ENCODE measurements at places on chromosomes 3 and 15.
A peak's percentile ranks its signal among the peaks of the same experiment; 100 is the strongest.

DNA sequence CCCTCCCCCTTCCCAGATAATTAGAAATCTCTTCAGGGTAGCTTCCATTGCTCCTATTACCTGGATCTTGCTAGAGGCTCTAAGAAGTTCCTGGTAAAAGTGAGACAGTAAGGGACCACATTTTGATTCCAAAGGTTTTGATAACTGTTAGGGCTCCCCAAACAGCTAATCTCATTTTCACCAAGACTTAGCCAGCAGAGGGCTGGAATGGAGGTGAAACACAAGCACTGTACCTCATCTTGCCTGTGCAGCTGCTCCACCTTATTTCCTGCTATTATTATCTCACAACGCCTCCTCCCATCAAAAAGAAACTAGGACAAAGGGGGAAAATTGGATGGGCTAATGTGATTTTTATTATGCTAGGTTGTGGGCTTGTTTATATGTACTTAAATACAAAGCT is 7.3 kb downstream of the SETD5 start:
- DNase-seq: no peak

DNA sequence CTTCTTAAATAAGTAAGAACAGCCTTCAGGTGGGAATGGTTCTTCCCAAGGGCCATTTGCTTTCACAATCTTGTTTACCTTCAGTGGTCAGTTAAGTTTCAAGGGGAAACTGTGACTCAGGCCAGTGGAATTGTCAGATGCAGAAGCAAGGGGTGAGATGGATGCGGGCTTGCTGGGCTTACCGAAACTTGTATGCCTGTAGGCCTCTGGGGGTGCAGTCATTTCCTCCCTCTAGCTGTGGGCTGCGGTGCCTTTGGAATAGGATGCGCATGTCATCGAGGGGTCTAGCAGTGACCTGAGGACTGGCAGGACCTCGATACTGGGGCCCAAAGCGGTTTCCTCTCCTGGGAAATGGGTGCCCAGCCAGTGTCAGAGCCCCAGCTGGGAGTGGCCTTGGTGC is 121.6 kb downstream of the EEFSEC start:
- DNase-seq: peak; percentile 100

DNA sequence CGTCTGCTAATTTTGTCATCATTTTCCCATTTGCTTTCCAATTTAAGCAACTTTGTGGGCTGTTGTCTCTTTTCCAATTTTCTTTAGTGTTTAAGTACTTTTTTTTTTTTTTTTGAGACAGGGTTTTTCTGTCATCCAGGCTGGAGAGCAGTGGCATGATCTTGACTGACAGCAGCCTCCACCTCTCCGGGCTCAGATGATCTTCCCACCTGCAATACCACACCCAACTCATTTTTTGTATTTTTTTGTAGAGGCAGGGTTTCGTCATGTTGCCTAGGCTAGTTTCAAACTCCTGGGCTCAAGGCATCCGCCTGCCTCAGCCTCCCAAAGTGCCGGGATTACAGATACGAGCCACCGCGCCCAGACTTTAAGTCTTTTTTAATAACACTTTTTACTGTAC is 26.2 kb upstream of the EIF4A2 start:
- DNase-seq: no peak

DNA sequence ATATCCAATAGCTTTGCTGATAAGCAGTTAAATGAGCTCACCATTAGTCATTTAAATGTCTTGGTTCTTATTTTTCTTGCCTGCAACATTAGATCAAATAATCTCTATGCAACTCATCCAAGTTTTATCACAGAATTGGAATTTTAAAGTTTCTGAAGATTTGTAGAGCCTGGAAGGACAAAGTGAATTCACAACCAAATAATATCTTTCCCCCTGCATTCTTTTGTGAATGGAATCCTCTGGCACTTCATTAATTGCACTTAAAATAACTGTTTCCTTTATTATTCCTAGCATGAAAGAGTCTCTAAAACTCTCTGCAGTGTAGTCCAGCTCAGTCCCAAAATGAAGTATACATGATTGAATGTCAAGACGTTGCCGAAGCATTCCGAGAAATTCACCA is 345.6 kb upstream of the TGFBR2 start:
- DNase-seq: no peak

DNA sequence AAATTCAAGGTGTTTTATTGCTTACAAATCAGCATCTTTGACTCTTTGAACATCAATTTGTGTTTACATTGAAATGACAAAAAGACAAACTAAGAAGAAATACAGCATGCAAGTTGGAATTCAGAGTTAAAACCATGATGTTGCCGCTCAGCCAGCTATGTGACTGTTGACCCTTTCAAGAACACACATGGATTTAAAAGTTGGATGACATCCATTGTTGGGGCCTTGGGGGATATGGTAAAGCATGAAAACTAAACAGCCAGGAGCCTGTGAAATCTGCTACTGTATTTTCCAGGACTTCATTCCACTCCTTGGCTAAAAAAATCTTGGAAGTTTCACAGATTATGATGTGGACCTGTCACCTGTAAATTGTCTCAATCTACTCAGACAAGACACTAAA is 4.6 kb downstream of the P2RY1 start:
- DNase-seq: no peak

- no peak for DNase-seq
These were observed 51.9 kb downstream of the SLC41A3 start for GRCh38 chr3:126031981-126032471.

GRCh38 chr3:28853830-28854229 is 427.0 kb upstream of the RBMS3 start:
- no peak for DNase-seq

DNA sequence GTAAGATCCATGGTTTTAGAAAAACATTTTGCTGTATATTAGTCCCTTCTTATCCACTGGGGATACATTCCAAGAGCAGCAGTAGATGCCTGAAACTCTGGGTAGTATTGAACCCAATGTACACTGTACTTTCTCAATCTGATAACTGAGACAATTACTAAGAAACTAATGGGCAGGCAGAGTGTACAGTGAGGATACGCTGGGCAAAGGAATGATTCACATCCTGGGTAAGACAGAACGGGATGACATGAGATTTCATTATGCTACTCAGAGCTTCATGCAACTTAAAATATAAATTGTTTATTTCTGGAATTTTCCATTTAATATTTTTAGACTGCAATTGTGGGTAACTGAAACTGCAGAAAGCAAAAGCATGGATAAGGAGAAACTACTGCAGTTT is 46.2 kb upstream of the TEX55 start:
- DNase-seq: no peak

- DNase-seq: no peak
These were observed 83.8 kb downstream of the ASB7 start for GRCh38 chr15:100686021-100686724.

DNA sequence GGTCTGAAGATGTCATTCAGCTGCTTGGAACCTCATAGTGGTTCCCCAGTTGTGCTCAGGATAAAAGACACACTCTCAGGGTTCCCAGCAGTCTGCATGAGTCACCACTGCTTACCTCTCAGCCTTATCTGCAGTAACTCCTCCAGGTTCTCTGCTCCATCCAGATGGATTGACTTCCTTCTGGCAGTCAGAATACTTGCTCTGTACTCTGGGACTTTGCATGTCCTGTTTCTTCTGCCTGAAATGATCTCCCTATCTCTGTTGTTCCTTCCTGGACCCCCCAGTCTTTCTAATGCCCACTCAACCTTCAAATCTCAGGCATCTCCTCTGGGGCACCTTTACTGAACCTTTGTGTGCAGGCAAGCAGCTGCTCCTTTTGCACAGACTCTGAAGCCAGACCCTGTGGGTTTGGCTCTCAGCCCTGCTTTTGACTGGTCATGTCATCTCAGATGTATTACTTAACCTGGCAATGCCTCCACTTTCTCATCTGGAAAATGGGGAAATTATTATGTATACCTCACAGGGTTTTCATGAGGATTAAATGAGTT is 38.4 kb downstream of the ITPR1 start:
- DNase-seq: peak; percentile 58

DNA sequence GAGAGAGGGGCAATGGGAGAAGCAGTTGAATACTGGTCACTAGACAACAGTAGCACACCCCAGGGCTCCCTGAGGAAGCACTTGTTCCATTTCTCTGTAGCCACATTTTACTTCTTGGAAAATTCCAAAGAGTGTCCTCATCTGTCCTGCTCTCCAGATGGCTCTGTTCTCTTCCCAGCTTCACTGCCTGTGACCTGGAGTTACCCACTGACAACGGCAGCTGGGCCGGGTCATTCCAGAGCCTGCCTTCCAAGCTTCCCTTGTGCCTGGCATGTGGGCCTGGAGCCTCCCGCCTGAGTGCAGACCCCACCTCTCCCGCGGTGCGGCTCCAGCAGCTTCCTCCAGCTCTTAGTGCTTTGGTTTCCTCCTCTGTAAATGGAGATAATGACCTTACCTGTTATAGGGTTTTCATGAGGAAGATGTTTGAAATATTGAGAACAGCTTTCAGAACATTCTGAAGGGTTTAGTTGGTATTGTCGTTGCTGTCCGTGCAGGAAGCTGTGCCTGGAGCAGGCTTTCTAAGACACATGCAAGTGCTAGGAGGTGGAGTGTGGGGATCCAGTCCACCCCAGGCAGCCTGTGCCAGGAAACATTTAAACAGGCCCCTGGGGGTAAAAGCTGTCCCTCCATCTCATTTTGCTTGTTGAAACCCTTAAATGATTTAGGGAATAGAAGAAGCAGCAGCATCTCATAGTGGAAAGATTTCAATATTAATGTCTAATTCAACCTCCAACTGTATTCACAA is 24.8 kb downstream of the EFCC1 start:
- DNase-seq: no peak

DNA sequence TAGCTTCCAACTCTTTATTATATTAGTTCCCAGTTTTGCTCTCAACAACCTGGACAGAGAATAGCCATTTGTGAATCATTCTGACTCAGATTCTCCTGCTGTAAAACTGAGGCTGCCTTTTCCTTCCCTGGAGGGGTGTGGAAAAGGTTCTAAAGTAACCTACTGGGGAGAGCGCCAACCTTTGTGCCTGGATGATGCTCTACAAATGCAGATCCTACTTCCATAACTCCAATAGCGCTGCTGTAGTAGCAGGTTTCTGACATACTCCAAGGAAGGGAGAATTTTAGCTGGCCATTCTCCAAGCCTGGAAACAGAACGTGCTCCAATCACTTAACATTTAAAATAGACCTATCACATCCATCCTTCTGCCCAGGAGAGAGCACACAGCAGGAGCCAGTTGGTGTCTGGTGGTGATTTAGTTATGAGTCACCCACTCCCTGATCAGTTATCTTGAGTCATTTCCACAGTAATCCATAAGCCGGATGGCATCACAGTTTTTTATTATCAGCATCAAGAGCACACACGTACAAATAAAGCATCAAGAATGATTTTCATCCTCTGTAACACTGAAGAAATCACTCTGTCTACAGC is 38.3 kb downstream of the MYH15 start:
- DNase-seq: peak; percentile 94

DNA sequence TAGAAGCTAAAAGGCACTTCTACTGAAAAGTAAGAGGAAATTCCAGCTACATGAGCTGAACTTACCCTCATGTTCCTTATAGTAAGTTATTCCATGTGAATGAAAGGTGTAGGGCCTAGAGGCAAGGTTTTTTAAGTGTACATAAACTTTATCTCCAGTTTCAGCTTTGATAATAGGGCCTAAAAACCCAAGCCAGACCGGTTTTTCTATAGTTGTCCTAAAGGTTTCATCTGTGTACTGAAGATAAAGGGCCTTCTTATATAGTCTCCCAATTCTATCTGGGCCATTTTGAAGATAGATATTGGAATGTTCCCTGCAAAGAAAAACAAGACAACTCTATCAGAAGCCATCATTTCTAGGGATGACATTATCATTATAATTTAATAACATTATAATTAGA is 9.2 kb downstream of the CP start:
- no peak for DNase-seq

- DNase-seq: no peak
These were observed 34.9 kb downstream of the CDV3 start for GRCh38 chr3:133608388-133608787.

DNA sequence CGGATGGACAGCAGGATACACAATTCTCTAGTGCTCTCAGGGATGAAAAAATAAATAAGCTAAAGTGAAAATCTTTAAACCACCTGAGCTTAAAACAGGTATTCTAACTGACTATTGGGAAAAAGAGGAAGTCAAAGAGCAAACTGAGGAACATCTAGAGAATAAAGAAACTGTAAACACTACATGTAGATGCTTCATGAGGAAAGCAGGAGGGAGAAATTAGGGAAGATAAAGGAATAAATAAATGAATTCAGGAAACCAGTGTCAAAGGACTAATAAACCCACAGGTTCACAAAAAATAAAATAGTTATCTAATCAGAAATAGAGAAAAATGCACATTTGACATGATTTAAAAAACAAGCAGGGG is 525 bp upstream of the MCCC1 start:
- DNase-seq: no peak

DNA sequence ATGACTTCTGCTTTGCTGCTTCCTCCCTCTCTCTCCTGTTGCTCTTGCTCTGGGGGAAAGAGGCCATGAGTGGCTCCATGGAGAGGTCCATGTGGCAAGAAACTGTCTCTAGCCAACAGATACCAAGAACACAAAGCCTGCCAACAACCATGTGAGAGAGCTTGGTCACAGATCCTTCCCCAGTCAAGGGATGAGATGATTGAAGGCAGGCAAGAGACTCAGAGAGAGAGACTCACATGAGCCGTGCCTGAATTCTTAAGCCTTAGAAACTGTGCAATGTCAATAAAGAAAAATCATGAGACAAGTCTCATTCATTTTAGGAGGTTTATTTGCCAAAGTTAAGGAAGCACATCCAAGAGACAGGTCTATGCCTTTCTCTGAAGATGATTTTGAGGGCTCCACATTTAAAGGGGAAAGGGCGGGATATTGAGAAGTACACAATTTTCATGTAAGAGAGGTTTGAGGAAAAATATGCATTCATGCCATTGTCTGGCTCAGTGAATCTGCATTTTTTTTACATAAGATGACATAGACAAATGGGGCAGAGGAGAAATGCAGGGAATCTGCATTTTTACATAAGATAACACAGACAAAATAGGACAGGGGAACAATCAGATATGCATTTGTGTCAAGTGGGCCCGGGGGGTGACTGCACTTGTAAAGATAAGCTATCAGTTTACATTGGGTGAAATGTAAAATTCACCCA is 59.5 kb upstream of the SUCLG2 start:
- no peak for DNase-seq

GRCh38 chr15:87502173-87502572 is 754.4 kb downstream of the NTRK3 start:
- DNase-seq: no peak

DNA sequence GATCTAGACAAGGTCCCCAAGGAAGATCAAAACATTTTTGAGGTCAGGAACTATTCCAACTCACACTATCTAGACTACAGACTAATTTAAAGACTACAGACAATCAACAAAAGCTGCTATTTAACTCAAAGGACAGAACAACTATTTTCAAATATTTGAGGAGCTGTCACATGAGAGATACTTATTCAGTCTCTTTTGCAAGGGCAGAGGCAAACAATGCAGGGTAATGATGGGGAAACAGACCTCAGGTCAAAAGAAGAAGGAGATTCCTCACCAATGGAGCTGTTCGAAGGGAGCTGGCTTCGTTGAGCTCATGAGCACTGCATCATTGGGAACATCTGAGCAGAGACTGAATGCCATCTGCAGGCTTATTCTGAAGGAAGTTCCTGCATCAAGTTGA is 231.9 kb downstream of the DTWD1 start:
- no peak for DNase-seq

GRCh38 chr15:35305031-35305550 is 220.0 kb upstream of the NANOGP8 start:
- peak; percentile 33 for DNase-seq
